Progenitor cell of endocrine pancreas (in vitro differentiated cells): ENCODE measurements at places on chromosomes 4 and X. TPM values are rescaled to one million over a fixed set of nuclear protein-coding genes. Genes with fewer than 3 reads are reported as not detected.
A peak's percentile ranks its signal among the peaks of the same experiment; 100 is the strongest.

- H3K4me1 ChIP-seq, result peaks cover 8% of the 10 kb centered on the region
- H3K27ac ChIP-seq, result no peak overlapping the region
- no peaks in the 10 kb centered on the region for H3K36me3 ChIP-seq
- no peaks in the 10 kb centered on the region for H3K27me3 ChIP-seq
Measured at GRCh38 chr4:125725957-125726525, 411.3 kb downstream of the FAT4 start.

- H3K4me1 ChIP-seq, result no peaks in the 10 kb centered on the region
- H3K4me3 ChIP-seq, result no peak overlapping the region
- no peak for DNase-seq
- H3K27ac ChIP-seq, result no peak overlapping the region
- H3K27me3 ChIP-seq, result peaks cover 45% of the 10 kb centered on the region
- no peaks in the 10 kb centered on the region for H3K36me3 ChIP-seq
Measured at GRCh38 chr4:609400-610050, 15.8 kb upstream of the PDE6B start.

Gene TBC1D8B
- 6.6 and 6.8 TPM in 2 replicates for total RNA-seq

GRCh38 chrX:123906557-123907316, 46.9 kb downstream of the XIAP start:
- H3K4me3 ChIP-seq, result no peak overlapping the region
- H3K27ac ChIP-seq, result no peak overlapping the region
- no peak for DNase-seq

DNA sequence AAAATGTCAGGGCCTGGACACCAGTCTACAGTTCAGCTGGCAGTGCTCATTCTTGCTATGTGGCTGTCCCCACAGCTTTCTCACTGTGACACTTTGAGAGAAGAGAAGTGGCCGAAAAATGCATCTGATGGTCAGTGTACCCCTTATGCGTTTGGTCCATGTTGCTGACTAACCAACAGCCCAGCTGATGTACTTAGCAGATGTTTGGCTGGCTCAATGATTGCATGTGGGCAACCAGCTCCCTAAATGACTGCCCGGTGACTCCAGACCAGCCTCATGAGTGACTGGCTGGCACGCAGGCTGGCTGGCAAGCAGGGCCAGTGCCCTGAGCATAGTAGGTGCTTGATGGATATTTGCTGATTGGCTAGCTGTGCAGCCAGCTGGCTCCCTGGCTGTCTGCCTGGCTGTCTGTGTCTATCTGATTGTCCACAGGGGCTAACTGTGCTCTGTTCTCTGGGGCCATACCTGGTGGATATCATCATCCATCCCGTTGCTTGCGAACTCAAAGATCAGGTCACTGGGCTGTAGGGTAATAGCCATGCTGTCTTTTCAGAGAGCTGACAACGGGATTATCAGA, 29.4 kb downstream of the ELF4 start:
- H3K27me3 ChIP-seq, result no peaks in the 10 kb centered on the region
- H3K4me3 ChIP-seq, result no peak overlapping the region
- no peak overlapping the region for H3K27ac ChIP-seq
- H3K36me3 ChIP-seq, result peaks cover 3% of the 10 kb centered on the region
- no peak for DNase-seq

Gene GPC4
- 10.8 and 14.5 TPM in 2 replicates for total RNA-seq

Gene GUCY1A1
- total RNA-seq, result 4.0 and 4.7 TPM in 2 replicates

- peak; percentile 14 for DNase-seq
- peak overlapping the region; percentile 76 for H3K4me3 ChIP-seq
- H3K27me3 ChIP-seq, result peaks cover 53% of the 10 kb centered on the region
- H3K4me1 ChIP-seq, result no peaks in the 10 kb centered on the region
- no peak overlapping the region for H3K27ac ChIP-seq
- H3K36me3 ChIP-seq, result no peaks in the 10 kb centered on the region
Measured at GRCh38 chrX:38220024-38220414, 652 bp downstream of the SRPX start.

DNA sequence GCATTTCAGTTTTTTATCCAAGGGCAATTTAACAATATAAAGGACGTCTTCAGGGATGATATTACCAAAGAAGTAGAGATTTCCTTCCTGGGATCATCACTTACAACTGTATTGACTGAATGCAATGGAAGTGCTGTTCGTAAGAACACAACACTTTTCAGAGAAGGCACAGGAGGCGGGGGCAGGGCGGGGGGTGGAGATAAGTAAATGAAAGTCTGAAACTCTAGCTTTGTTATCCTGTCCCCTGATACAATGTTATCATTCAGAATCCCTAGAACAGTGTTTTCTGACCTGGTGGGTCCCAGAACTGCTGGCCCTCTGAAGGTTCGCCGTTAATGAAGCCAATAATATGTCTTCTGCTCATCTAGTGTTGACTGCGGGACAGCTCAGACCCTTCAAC, 124.6 kb downstream of the NSUN7 start:
- no peak overlapping the region for H3K4me3 ChIP-seq
- no peak for DNase-seq

- no peaks in the 10 kb centered on the region for H3K36me3 ChIP-seq
- peak overlapping the region; percentile 65 for H3K4me3 ChIP-seq
- peaks cover 10% of the 10 kb centered on the region for H3K4me1 ChIP-seq
- no peak for DNase-seq
Measured at GRCh38 chr4:173522951-173523395, 7.1 kb downstream of the HAND2 start.

Gene CPZ
- 0.19 and 0.29 TPM in 2 replicates for total RNA-seq

DNA sequence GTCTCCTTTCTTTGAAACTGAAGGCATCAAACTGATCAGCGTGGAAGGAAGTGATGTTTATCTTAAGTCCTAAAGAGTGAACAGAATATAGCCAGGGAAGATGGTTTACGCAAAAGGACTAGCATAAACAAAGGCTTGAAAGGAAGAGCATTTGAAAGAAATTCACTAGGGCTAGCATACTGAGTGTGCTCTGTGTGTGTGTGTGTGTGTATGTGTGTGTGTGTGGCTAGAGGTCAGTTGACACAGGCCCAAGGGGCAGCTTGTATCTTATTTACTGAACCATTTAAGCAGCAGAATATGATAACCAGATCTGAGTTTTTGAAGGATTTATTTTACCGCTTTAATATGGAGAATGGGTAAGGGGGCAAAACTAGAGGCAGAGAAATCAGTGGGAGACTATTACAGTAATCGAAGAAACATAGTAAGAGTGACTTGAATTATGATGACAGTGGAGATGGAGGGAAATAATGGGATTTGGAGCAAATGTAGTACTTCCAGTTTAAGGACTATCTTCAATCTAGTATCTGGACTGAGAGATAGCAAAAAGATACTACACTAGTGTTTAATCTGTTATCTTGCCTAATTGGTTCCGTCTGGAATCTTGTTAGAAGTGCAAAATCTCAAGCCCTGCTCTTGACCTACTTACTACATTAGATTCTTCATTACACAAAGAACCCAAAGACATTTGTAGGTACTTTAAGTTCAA, 36.9 kb downstream of the CEP44 start:
- H3K27me3 ChIP-seq, result peaks cover 5% of the 10 kb centered on the region
- DNase-seq, result no peak
- no peak overlapping the region for H3K27ac ChIP-seq
- H3K36me3 ChIP-seq, result no peaks in the 10 kb centered on the region
